ENCODE measurements at places on chromosomes 6 and 20.

GRCh38 chr6:127618729-127619128, 41.8 kb downstream of the C6orf58 start:
- DNase-seq, result no peak

GRCh38 chr20:5013682-5014447, 12.6 kb upstream of the SLC23A2 start:
- DNase-seq, result no peak

GRCh38 chr6:39791850-39792539, at the start of gene DAAM2:
TSS of gene DAAM2 (plus strand) at chr6:39792376. CDS start at chr6:39856303, 63,927 bp downstream.
- DNase-seq, result no peak

DNA sequence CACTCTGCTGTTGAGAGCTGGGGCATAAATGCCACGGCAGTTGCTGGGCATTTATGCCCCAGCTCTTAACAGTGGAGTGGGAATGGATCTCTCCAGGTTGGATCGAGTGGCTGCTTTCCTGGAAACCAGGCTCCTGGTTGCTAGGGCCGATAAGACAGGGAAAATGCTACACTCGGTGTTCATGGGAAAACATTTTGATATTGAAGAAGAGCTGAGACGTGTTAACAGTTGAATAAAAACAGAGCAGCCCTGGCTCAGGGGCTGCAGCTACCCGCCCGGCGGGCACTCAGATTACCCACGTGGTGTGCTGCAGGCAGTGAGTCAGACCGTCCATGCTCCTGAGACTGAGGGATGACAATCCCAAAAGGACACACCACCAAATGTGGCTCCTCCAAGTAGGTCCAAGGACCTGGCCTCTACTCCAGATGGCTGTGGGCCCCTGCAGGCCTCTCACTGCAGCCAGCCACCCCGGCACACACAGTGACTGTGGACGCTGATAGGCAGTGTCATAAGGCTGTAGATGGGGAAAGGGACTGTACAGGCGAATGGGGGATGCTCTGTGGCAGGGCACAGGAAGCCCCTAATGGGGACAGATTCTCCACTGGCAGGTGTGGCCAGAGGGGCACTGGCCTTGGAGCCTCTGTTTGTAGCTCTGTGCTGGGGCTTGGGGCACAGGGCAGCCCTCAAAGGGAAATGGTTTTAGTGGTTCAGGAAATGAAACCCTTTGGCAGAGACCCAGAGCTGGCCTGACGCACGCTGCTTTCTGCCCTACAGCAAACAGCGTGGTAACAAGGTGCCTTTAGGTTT, 237.8 kb downstream of the LY86 start:
- DNase-seq, result no peak

- no peak for DNase-seq
Observed at GRCh38 chr6:12911427-12911826, 194.9 kb downstream of the PHACTR1 start.

GRCh38 chr20:59743767-59744485, 139.6 kb downstream of the PHACTR3 start:
- no peak for DNase-seq

- no peak for DNase-seq
Observed at GRCh38 chr20:41393705-41394066, 27.1 kb upstream of the EMILIN3 start.

- DNase-seq, result no peak
Observed at GRCh38 chr6:42482174-42482573, 30.4 kb upstream of the TRERF1 start.

DNA sequence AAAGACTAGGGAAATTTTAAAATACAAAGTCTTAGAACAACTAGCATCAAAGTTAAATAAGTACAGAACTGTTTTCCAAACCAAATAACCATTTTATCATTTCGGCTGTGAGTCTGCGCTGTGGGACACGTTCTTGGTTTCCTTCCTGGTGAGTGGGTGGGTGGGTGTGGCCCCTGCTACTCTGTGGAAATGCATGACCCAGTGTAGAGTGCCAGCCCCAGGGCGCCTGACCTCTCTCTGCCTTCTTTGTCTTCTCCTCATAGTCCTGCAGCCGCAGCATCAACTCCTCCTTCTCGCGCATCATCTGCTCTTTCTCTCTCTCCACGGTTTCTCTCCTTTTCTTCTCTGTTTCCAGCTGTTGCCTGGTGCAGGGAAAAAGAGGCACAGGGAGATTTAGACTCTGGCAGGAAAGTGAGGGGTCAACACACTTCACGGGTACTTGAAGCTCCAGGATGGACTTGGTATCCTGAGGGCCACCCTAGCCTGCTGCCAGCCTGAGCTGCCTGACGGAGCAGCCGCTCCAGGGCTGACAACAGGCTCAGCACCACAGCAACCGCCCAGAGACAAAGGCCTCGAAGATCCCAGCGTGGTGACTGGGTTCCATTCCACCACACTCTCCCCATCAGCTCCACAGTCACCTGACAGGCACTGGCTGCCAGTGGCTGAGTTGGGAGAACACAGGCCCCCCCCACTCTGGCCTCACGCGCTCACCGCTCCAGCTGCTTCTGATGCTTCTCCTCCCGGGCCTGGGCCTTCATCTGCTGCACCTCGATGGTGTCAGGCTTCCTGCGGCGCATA, 48.4 kb downstream of the EZR start:
- DNase-seq, result peak; percentile 30

DNA sequence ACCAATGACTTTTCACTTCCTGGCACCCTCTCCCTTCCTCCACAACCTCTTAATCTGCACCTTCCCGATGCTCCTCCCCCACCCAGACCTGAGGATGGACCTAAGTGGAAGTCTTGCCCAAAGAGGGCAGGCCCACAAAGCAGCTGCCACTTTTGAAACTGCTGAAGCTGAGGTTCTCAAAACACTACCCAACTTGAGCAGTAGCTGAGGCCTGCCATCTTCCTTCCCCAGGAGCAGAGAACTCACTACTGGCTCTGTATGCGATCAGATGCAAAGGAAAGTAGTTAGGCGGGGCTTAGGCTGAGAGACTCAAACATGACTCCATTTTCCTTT, 1.5 kb downstream of the HM13 start:
- no peak for DNase-seq

DNA sequence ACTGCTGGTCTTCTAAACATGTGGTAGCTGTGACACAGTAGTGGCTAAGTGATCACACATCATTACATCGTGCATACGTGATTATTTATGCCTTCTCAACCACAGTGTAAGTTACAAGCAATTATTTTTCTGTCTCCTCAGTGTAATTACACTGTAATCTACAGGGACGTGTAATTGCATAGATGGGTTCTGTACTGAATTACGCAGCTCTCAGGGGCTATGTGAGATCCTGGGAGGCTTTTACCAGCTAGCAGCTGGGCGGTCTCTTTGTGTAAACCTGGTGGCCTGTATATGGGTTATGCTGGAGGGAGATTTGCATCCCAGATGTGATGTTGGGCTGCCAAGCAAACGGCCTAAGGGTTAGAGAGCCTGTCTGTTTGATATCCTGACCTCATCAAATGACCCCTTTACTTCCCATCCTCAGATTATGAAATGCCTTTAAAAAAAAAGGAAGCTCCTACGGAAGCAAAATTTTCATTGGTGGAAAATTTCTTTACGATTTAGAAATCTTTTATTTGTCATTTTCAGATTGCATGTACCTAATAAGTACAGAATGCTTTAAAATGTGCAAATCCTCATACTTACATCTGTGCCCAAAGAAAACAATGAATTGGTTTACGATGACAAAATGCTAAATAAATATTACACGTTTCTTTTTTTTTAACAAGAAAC, 402.8 kb upstream of the JAG1 start:
- no peak for DNase-seq

DNA sequence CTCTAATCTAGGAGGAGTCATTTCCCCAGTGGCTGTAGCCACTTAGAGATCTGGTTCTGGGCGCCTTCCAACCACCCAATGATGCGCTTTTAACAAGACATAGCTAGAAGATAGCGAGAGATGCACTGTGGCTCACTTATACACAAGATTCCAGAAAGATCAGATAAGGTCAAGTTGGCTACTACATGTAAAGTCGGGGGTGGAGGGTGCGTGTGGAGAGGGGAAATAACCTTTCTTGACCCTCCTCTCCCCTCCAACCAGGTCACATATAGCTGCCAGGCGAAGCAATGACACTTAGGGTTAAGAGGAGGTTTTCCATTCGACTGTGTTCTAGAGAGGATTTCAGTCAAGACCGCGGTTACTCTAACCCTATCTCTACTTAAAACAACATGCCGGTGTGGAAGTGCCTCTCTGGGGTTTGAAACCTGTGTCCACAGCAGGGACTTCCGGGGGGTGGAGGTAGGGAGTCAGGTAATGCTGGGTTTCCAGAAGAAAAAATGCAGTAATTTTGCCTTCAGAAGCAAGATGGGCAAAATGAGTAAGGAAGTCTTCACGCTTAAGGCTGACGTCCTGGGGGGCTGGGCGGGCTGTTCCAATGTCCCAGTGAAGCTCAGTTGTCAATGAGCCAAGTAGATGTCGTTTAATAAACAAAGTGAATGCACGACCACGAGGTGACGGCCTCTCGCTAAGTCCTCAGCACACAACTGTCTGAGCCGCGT, 1.8 kb upstream of the SIM1 start:
- no peak for DNase-seq

DNA sequence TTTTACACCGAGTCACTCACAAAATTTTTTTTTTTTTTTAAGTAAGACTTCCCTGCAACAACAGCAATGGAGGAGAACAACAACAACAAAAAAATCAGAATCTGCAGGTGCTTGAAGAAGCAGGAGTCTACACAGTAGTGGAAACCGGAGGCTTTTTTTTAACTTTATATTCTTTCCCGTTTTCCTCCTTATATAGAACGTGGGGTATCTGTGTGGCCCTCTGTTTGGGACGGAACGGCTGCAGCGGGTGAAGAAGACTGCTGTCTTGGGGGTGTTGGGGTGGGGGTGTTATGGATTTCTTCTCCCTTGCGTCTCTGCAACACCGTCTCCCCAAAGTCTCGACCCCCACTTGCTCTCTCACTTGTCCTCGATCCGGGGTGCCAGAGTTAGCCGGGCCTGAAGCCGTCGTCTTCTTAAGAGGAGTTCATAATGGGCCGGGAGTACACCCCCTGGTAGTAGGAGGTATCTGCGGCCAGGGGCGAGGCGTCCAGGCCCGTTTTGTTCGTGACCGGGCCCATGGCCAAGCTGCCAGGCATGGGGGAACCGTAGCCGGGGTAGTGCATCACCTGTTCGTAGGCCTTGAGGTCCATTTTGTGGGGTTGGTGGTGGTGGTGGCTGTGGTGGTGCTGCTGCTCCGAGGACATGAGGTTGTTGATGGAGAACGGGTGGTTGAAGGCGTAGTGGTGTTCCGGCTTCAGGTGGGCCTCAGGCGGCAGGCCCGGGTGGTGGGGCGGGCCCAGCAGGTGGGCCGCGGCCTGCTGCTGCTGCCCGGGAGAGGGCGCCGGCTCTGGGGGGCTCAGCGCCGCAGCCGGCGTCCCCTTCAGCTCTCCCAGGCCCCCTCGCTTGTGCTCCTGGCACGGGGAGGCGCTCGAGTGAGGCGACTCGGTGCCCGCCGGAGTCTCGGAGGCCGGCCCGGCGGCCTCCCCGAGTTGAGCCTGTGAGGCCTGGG, 2.7 kb downstream of the FOXA2 start:
- no peak for DNase-seq

DNA sequence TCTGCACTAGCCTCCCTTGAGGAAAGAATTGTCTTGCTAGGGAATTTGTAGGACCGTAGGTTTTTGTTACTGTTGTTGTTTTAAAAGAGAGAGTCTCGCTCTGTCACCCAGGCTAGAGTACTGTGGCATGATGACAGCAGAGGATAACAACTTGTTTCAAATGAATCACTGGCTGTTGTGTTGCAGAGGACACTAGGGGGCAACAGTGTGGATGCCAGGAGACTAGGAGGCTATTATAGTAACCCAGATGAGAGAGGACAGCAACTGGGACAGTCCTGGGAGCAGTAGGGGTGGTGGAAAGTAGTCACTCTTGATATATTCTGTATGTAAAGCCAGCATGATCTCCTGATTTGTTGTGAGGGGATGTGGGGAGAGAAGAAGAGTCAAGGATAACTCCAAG, 41.8 kb upstream of the LAMA4 start:
- no peak for DNase-seq

DNA sequence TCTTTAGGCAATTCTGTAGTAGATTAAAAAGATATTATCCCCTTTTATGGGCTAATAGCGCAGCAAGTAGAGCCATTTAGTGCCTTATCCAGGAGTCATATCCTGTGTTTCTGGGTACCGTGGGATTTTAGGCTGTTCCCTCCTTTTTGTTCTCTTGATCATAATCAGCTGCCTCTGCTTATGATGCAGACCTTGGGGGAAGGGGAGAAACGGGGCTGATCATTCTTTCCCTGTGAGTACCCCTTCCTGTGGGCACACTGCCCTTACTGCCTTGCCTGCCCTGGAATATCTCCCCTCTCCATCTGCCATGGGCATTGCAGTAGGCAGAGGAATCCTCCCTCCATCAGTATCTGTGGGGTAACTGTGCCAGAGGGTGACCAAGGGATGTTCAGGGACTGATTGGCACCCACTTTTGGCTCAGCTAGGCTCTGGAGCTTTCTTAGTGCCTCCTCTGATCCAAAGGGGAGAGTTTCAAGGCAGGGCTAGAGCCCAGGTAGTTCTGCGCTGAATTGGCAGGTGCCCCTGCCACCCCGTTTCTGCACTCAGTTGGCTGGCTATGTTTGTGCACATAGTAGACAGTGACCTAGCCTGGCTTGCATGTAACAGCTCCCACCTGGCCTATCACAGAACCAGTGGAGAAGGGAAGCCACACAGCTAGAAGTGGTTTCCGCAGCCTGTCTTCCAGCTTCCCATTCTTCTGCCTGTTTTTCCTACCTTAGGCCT, 103.3 kb downstream of the FIG4 start:
- no peak for DNase-seq

GRCh38 chr6:5302220-5302946, 41.1 kb downstream of the FARS2 start:
- no peak for DNase-seq

DNA sequence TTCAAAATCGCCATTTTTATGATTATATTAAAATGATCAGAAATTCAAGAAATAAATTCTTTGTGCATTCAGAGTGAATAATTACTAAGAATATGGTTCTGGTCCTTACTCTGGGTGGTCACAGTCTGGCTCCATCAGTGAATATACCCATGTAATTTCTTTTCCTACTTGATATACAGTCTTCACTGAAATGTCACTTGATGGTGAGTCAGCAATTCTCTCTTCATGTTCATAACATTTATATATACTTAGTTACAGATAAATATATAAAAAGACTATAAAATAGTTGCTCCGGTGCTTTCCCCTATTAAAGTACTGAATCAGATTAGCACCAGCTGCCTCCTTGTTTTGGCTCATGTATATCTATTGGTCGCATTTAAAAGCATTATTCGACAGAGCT, 56.4 kb upstream of the MTRF1L start:
- DNase-seq, result no peak

GRCh38 chr6:170437719-170438401, 115.2 kb downstream of the PSMB1 start:
- DNase-seq, result no peak

- DNase-seq, result no peak
Observed at GRCh38 chr6:2378046-2378657, 132.7 kb upstream of the GMDS start.

- no peak for DNase-seq
Observed at GRCh38 chr20:1424336-1424735, 31.5 kb upstream of the FKBP1A start.

GRCh38 chr6:75349262-75349984, 64.8 kb upstream of the TMEM30A start:
- no peak for DNase-seq
